Psoas muscle (tissue), 8 donors: ENCODE measurements at places on chromosomes 4 and X. TPM values are rescaled to one million over a fixed set of nuclear protein-coding genes. Genes with fewer than 3 reads are reported as not detected.

TENM3 gene
- 11.6 TPM for total RNA-seq

UGT2B11 gene
- not detected for total RNA-seq

SNX25 gene
- total RNA-seq: 9.8 TPM

BBS12 gene
- 1.6 TPM for total RNA-seq

APELA gene
- not detected for total RNA-seq

DNA sequence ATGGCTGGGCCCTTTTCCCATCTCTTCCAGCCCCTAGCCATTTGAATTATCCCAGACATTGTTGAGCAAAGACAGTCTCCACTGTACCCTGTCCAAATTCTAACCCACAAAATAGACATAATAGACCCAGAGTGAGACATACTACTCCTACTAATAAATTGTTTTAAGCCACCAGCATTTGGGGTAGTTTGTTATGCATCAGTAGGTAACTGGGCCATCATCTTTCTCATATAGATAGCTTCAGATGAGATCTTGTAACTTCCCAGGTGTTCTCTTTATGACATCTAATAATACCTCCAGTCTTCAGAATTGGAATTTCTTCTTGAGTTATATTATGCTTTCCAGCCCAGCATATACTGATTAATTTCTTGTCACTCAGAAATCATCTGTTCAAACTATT lies 117.2 kb upstream of the OTUD4 start:
- peaks cover 5% of the 10 kb centered on the region for H3K4me1 ChIP-seq
- no peaks in the 10 kb centered on the region for H3K27me3 ChIP-seq
- H3K4me3 ChIP-seq: no peak overlapping the region
- DNase-seq: no peak
- no peaks in the 10 kb centered on the region for H3K36me3 ChIP-seq

GRCh38 chr4:41573502-41574001 lies 35.6 kb downstream of the LIMCH1 start:
- H3K27ac ChIP-seq: peak overlapping the region; percentile 32
- H3K36me3 ChIP-seq: no peaks in the 10 kb centered on the region
- peaks cover 68% of the 10 kb centered on the region for H3K4me1 ChIP-seq
- DNase-seq: no peak

GRCh38 chr4:81954271-81954670 lies 419.5 kb downstream of the HNRNPD start:
- no peak for DNase-seq
- no peaks in the 10 kb centered on the region for H3K27me3 ChIP-seq
- H3K4me1 ChIP-seq: no peaks in the 10 kb centered on the region

DNA sequence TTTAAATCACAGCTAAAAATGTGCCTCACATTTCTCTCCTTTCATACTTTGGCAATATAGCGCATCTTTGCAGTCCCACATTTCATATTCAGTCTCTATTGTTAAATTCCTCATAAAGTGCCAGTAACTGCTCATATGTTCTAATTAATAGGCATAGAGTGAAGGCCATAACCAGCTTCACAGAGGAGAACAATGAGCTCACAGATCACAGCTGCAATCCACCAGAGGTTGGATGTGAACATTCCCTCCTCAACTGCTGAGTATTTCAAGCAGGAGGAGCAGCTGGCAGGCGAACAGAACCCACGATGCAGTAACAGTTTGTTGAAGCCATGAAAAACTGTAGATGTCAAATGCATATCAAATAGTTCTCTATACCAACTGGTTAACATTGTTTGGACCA lies 2088.7 kb upstream of the AGA start:
- no peaks in the 10 kb centered on the region for H3K27me3 ChIP-seq
- H3K4me3 ChIP-seq: no peak overlapping the region
- no peak overlapping the region for H3K27ac ChIP-seq
- H3K36me3 ChIP-seq: no peaks in the 10 kb centered on the region

DNA sequence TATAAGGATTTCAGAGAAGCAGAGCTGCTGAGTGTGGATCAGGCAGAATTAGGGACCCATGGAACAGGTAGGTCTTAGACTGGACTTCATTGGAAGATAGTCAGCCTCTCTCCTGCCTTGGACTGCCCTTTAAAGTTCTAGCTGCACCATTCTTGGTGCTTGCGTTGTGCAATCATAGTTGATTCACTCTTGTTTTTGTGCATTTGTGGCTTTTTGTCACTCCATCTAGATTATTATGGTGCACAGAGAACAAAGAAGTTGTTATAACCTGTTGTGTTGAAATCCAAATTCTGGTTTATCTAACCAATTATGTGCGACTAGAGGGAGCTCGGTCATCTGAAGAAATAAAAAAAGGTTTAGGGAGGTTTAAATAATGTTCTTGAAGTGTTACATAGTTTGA lies 59.3 kb downstream of the JADE1 start:
- no peaks in the 10 kb centered on the region for H3K27me3 ChIP-seq
- no peaks in the 10 kb centered on the region for H3K4me1 ChIP-seq
- H3K4me3 ChIP-seq: no peak overlapping the region

DNA sequence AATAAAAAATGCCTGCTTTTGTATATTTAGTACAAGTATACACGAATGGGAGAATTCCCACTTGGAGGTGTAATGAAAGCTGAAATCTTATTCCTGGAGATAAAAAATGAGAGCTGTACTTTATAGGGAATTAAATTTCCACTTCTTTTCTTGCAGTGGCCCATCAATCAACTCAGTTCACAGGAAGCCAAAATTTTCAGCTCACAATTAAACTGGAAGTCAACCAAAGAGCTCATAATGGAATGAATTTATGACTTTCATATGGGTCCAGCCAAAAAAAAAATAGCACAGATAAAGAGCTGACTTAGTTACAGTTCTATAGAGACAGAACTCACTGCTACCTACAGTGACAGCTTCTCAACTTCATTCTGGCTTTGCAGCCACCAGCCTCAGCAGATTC lies 115.2 kb upstream of the TBC1D9 start:
- H3K4me3 ChIP-seq: no peak overlapping the region
- H3K27me3 ChIP-seq: no peaks in the 10 kb centered on the region
- DNase-seq: no peak
- peaks cover 4% of the 10 kb centered on the region for H3K4me1 ChIP-seq
- no peak overlapping the region for H3K27ac ChIP-seq
- H3K36me3 ChIP-seq: no peaks in the 10 kb centered on the region

DNA sequence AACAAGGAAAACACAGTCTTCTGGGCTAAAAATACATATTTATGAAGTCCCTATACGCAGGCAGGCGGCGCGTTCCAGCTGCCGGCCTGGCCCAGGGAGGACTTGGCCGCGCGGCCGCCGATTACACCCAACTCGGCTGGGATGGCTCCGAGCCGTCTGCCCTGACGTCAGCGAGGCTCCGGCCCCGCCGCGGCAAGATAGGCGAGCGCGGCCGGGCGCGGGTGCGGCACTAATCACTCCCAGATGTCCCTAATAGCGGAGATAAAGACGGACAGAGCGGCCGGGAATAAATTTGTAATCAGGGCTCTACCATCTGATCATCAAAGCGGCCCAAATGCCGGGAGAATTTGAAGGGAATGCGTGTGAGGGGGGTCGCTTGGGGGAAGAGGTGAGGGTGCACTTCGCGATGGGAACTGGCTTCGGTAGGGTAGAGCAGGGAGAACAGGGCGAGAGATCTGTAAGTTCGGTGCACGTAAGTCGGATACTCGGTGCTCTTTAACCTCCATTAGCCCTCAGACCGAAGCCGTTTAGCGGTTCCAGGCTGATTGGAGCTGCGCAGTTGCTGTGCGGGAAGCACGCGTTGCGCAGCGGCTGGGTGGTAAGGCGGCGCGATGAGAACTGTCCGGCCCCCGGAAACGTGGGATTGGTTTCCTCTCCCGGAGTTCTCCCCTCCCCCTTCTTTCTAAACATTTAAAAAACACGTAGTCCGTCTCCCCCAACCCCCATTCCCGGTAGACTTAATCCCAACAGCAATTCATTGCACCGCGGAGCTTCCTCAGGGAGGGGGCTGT lies 7.7 kb downstream of the HAND2 start:
- peak overlapping the region; percentile 65 for H3K4me3 ChIP-seq
- peaks cover 11% of the 10 kb centered on the region for H3K4me1 ChIP-seq
- no peaks in the 10 kb centered on the region for H3K36me3 ChIP-seq
- H3K27me3 ChIP-seq: peaks cover 94% of the 10 kb centered on the region

DNA sequence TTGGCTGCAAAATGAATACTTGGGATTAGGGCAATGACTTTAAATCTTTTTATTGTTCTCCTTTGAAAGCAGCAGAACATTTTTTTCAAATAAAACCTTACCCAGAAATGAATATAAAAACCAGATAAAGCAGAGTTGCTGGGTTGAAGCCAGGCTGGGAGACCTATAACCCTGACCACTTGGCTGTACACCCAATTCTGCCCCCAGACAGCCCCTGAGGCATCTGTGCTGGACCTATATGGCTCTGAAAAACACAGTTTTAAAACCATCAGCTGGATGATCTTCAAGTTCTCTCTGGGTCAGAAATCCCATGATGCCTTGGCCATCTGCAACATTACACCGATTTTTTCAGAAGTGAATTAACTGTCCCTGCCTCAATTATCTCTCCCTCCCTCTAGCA lies 23.7 kb upstream of the GLRA2 start:
- H3K4me3 ChIP-seq: no peak overlapping the region
- H3K36me3 ChIP-seq: no peaks in the 10 kb centered on the region
- H3K27me3 ChIP-seq: no peaks in the 10 kb centered on the region
- no peak for DNase-seq
- H3K27ac ChIP-seq: no peak overlapping the region

DNA sequence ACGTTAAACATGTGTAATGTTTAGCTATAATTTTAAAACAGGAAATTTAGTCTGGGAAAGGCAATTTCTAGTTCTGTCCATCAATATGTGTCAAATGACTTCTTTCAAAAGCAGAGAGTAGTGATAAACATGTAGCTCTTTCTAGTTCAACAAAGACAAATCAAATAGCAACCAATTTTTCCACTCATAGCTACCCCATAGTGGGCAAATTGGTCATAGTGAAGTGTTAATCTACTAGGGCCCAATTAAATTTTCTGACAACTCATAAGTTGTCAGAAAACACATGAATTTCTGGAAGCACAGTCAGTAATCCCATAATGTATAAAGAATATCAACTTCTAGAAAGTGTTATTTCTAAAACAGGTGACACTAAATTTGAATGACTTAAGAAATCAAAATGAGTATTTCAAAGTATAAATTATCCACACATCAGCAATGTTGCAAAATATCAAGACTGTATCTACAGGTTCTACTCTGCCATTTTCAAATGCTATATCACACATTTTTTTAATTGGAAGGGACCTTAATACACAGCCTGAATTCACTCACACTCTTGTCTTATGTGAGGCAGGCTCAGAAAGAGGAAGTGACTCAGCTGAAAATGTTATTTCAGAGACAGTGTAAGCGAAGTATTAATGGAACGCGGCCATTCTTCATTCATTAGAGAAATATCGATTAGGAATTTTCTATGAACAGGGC lies 7.7 kb downstream of the OCIAD2 start:
- H3K36me3 ChIP-seq: no peaks in the 10 kb centered on the region
- H3K4me1 ChIP-seq: no peaks in the 10 kb centered on the region
- DNase-seq: no peak

- H3K4me3 ChIP-seq: no peak overlapping the region
- H3K27me3 ChIP-seq: no peaks in the 10 kb centered on the region
- H3K36me3 ChIP-seq: no peaks in the 10 kb centered on the region
- DNase-seq: no peak
These were observed 40.5 kb upstream of the GPR78 start for GRCh38 chr4:8539661-8540060.

DNA sequence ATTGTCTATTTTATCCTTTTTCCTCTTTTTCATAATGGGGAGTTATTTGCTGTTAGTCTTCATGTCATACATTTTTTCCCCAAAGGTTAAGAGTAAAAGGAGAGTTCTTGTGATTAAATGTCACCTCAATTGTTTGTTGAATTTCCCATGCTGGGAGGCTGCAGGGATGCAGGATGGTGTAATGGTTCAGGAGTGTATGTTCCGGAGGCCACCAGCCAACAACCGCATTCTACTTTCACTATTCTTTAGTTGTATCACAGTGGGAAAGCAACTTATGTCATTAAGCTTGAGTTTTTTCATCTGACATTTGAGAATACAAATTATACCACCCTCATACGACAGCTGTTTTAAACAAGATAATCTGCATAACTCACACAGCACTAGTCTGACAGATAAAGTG lies 15.4 kb downstream of the AFP start:
- H3K27me3 ChIP-seq: peaks cover 2% of the 10 kb centered on the region
- H3K36me3 ChIP-seq: no peaks in the 10 kb centered on the region
- H3K4me3 ChIP-seq: no peak overlapping the region
- no peaks in the 10 kb centered on the region for H3K4me1 ChIP-seq
- H3K27ac ChIP-seq: no peak overlapping the region

- no peaks in the 10 kb centered on the region for H3K36me3 ChIP-seq
- no peak overlapping the region for H3K4me3 ChIP-seq
- no peak for DNase-seq
- no peak overlapping the region for H3K27ac ChIP-seq
- H3K27me3 ChIP-seq: no peaks in the 10 kb centered on the region
- no peaks in the 10 kb centered on the region for H3K4me1 ChIP-seq
These were observed 168.3 kb downstream of the SPRY1 start for GRCh38 chr4:123564758-123565346.

GRCh38 chr4:25022766-25023165 lies 8.0 kb downstream of the LGI2 start:
- peaks cover 10% of the 10 kb centered on the region for H3K27me3 ChIP-seq
- H3K36me3 ChIP-seq: no peaks in the 10 kb centered on the region
- no peak for DNase-seq
- H3K4me3 ChIP-seq: no peak overlapping the region
- H3K27ac ChIP-seq: no peak overlapping the region

- no peak overlapping the region for H3K27ac ChIP-seq
- H3K4me3 ChIP-seq: no peak overlapping the region
- peaks cover 16% of the 10 kb centered on the region for H3K36me3 ChIP-seq
- H3K27me3 ChIP-seq: no peaks in the 10 kb centered on the region
These were observed 8.7 kb downstream of the HNRNPH2 start for GRCh38 chrX:101416691-101417090.

- H3K27ac ChIP-seq: no peak overlapping the region
- H3K36me3 ChIP-seq: no peaks in the 10 kb centered on the region
- DNase-seq: no peak
These were observed 2649.3 kb downstream of the PCDH7 start for GRCh38 chr4:33369446-33369845.

- H3K36me3 ChIP-seq: no peaks in the 10 kb centered on the region
- no peaks in the 10 kb centered on the region for H3K4me1 ChIP-seq
- no peaks in the 10 kb centered on the region for H3K27me3 ChIP-seq
These were observed 98.6 kb downstream of the FHDC1 start for GRCh38 chr4:153034681-153035080.

- H3K27ac ChIP-seq: no peak overlapping the region
- no peak for DNase-seq
- H3K4me1 ChIP-seq: peaks cover 3% of the 10 kb centered on the region
- no peaks in the 10 kb centered on the region for H3K36me3 ChIP-seq
- H3K27me3 ChIP-seq: no peaks in the 10 kb centered on the region
These were observed 31.3 kb downstream of the IGFBP7 start for GRCh38 chr4:57078685-57079521.
